ENCODE measurements at places on chromosomes 3 and 15. TPM values are rescaled to one million over a fixed set of nuclear protein-coding genes. Genes with fewer than 3 reads are reported as not detected.
A peak's percentile ranks its signal among the peaks of the same experiment; 100 is the strongest.

The THSD4 gene
- 0.07 TPM for total RNA-seq

The PIK3R4 gene
- total RNA-seq = 29.7 TPM

The GNB5 gene
- 17.1 TPM for total RNA-seq

The DTX3L gene
- total RNA-seq = 19.2 TPM

The FBXW12 gene
- total RNA-seq = not detected

The PLA1A gene
- total RNA-seq = 0.11 TPM

The TPRG1 gene
- not detected for total RNA-seq

The FEM1B gene
- 41.2 TPM for total RNA-seq

The TMC3 gene
- total RNA-seq = not detected

The SMCO1 gene
- total RNA-seq = not detected

The RYR3 gene
- total RNA-seq = not detected

DNA sequence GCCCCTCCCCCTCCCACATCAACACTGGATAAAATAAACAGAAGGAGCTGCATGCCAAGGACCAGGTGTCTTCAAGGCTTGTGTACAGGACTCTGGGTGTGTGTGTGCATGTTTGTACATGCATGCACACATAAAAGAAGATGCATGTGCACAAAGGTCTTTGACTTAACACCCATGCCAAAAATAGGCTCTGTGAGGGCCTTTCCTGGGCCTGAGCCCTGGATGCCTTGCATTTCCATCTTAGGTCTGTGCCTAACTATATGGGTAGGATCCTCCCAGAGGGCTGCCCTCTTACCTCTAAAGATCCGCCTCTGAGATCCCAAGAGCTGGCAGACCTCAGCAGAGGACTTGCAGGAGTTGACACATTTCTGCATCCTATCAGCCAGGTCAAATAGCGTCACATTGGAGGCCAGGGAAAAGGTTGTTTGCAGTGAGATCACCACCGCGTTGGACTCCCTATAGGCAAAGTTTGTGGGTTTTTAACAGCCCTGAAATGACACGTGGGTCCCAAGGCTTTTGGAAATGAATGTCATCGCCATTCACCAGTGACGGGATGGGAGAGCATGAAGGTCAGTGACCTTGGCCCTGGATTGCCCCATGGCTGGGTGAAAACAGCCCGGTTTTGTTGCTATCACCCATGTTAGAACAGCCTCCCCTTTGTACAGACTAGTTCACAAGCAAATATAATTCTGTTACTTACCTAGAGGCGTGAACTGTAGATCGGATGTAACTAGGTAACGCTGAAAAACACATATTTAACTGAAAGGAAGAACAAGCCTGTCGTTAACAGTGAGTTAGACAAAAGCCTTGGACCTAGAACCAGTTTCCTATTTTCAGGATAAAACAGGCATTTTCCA is 54.0 kb downstream of the HEG1 start:
- peak; percentile 98 for DNase-seq

DNA sequence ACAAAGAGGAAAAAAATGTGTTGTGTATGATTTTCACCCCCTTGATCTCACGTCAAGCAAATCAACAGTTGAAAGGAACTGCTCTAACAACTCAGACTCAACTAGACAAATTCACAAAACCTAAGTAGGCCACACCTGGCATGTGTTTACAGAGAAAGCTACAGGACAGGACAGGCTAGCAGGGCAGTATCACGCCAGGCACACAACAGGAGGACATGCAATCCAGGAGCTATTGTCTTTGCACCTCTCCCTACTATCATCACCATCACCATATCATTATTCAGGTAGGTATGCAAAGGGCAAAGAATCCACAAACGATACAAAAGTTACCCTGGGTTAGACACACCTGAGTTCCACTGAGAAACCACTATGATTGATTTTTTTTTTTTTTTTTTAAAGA is 86.4 kb downstream of the TBL1XR1 start:
- no peak for DNase-seq

- DNase-seq = peak; percentile 2
Measured at GRCh38 chr3:54999159-54999558, 71.3 kb upstream of the LRTM1 start.

DNA sequence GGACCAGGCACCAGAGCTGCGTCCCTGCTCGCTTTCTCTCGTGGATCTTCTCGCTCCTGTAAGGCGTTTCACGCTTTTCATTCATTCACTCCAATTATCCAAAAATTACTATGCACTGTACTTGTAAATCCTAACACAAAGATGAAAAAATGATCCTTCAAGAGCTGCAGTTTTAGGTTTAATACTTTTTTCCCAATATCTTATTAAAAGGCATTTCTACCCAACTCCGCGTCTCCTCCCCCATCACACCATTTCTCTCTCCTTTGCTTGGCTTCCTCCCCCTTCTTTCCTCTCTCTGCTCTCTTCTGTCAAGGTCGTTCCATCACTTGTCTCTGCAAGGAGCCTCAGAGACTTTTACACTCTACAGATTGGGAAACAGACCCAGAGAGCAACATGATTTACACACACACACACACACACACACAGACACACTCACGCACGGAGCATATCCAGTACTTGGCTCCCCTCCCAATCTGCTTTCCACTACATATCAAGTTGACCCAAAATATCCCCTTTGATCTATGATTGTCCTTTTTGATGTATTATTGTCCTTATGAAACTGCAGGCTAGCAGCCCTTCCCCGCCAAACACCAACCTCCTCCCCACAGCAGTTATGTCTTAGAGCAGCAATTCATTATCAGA is 479 bp upstream of the CLDN1 start:
- DNase-seq = no peak

DNA sequence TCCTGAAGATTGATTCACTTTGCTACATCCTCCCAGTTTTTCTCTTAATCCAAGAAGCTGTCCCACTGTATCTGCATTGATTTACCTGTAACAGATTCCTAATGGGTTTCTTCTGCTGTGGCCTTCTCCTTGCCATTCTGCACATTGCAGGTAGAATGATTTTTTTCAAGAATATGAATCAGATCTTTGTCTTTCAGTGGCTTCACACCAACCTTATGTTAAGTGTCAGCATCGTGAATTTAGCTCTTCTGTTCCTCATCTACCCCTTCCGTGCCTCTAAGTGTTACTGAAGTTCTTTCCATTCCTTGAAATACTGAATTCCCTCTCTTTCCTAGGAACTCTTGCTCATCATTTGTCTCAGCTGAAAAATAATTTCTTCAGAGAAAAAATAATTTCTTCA is 7.5 kb downstream of the SENP5 start:
- DNase-seq = no peak

GRCh38 chr3:152961323-152961722 is 126.4 kb downstream of the P2RY1 start:
- peak; percentile 19 for DNase-seq

DNA sequence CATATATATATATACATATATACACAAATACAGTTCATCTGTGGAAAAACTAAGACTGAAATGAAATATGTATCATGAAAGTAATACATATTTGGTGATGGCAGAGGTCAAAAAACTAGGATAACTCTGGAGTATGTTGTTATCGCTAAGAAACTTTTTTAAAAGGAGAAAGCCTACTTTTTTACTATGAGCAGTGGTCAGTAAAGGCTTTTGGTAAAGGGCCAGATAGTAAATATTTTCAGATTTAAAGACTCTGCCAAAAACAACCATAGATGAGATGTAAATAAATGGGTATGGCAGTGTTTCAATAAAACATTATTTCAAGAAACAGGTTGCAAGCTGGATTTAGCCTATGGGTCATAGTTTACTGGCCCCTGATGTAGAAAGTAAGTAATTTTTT is 93.8 kb upstream of the TGFBR2 start:
- DNase-seq = no peak

DNA sequence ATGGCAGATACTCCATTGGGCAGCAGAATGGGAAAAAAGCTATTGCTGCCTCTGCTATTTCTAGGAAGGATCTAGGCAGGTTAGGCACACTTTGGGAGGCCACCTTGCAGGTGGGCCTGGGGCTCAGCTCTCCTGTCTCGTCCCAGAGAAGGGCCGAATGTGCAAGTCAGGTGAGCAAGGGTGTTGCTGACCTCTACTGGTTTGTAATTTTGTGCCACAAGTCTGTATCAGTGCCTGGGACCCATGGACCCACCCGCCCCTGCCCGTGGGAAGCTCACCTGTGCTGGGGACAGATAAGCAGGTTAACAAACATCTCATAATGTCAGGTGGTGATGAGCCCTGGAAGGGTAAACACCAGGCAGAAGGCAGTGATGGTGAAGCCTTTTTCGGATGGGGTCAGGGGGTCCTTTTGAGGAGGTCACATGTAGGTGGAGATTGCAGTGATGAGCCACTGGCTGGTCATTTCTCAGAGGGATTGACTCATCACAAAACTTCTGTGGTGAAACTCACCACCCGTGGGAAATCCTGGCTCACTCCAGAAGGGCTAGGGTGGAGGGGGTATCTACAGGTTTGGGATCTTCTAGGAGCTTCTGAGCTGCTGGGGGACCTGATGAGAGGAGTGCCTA is 161.3 kb downstream of the KLF13 start:
- DNase-seq = no peak

DNA sequence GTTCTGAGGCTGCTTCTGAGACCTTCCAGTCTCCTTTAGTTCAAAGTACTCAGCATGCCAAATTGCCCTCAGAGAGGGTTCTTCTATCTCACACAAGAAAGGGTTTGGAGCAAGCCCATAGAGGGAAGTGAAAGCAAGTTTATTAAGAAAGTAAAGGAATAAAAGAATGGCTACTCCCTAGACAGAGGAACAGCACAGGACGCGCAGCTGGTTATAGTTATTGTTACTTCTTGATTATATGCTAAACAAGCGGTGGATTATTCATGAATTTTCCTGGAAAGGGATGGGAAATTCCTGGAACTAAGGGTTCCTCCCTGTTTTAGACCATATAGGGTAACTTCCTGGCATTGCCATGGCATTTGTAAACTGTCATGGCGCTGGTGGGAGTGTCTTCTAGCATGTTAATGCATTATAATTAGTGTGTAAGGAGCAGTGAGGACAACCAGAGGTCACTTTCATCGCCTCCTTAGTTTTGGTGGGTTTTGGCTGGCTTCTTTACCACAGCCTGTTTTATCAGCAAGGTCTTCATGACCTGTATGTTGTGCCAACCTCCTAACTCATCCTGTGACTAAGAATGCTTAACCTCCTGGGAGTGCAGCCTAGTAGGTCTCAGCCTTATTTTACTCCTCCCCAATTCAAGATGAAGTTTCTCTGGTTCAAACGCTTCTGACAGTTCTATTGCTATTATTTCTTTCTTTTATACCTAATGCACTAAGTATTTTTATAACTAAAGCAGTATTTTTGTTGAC is 26.3 kb downstream of the SCN11A start:
- DNase-seq = no peak

- DNase-seq = no peak
Measured at GRCh38 chr15:101010781-101011180, 91.6 kb downstream of the LRRK1 start.

GRCh38 chr15:74215958-74216357 is 13.4 kb upstream of the STRA6 start:
- no peak for DNase-seq

- DNase-seq = no peak
Measured at GRCh38 chr3:119343719-119344118, 49.5 kb downstream of the ARHGAP31 start.

GRCh38 chr15:38058596-38059075 is 124.2 kb downstream of the TMCO5A start:
- no peak for DNase-seq

GRCh38 chr15:72916897-72917296 is 133.3 kb upstream of the ADPGK start:
- no peak for DNase-seq

- no peak for DNase-seq
Measured at GRCh38 chr3:181847276-181847675, 135.6 kb downstream of the SOX2 start.

DNA sequence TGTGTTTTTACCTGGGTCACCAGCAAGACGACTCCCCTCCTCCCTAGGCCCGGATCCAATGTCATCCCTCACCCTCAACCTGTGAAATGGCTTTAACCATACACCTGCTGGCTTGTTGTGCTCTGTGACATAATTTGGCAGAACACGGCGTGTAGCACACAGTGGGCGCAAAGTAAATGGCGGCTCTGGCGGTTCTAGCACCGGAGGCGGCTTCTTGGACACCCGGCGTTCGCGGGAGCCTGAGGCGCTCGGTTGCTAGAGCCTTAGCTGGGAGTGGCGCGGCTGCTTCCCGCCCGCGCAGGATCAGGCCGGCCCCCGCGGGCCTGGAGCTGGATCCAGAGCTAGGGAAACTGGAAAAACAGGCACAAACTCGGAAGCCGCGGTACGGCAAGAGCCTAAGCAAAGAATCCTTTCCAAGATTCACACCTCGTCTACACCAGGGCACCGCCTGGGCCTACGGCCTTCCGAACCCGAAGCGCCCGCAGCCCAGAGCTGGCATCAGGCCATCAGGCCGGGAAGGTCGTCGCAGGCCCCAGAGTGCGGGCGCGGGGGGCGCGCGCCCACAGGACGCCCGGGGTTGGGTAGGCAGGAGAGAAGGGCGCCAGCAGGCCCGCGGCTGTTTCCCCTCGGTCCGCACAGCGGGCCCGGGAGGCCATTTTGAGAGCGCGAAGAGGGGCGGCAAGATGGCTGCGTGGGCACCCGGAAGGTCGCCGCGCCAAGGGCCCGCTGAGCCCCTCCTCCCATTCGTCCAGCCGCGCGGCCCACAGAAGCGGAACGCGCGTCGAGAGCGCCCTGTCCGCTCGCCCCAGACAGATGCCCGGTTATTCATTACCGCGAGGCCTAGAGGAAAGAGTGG is 43.9 kb upstream of the POLG start:
- DNase-seq = no peak

DNA sequence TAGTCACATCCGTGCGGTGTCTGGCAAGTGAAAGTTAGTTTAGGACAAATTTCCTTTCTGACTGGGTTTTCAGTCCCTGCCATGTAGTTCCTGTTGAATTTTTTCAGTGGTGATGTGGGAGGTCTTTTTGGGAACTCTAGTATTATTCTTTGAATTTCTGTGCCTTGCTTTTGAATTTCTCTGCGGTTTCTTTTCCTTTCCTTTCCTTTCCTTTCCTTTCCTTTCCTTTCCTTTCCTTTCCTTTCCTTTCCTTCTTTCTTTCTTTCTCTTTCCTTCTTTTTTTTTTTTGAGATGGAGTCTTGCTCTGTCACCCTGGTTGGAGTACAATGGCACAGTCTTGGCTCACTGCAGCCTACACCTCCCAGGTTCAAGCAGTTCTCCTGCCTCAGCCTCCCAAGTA is 88.2 kb downstream of the CGNL1 start:
- no peak for DNase-seq

DNA sequence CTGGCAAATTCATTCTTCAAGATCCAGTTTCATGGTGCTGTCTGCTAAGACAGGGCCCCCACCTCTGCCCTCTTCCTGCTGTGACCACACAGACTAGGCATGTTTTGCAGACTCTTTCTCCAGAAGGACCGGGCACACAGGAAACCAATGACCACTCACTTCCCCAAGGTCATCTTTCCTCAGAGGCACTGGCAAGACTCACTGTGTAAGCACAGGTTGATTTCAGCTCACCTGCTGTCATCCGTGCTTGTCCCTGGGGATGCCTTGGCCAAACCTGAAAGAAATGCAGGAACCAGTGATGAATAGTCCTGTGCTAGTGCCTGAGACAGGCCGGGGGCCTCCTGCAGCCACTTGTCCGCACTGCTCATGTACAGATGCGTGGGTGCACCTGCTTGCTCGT is 33.5 kb downstream of the ALS2CL start:
- DNase-seq = no peak
